ENCODE measurements at places on chromosomes 7 and 10.

GRCh38 chr10:132302421-132303310, 5.1 kb downstream of the STK32C start:
- DNase-seq: no peak

DNA sequence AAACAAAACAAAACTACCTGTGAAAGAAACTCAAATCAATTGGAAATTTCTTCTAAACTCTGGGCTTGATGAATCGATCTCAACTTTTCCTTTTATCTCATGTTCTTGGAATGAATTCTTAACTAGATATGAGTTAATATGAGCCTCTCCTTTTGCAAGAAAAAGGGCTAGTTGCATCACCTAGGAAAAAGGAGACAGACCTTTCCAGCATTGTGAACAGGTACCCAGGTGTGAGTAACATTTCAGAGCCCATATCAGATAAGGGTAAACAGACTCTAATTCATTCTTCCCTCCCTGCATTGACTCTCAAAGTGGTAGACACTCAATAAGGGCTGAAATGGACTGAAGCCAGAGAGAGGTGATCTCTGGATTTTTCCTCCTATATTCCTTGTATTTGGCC, 103.8 kb upstream of the AGR3 start:
- no peak for DNase-seq

DNA sequence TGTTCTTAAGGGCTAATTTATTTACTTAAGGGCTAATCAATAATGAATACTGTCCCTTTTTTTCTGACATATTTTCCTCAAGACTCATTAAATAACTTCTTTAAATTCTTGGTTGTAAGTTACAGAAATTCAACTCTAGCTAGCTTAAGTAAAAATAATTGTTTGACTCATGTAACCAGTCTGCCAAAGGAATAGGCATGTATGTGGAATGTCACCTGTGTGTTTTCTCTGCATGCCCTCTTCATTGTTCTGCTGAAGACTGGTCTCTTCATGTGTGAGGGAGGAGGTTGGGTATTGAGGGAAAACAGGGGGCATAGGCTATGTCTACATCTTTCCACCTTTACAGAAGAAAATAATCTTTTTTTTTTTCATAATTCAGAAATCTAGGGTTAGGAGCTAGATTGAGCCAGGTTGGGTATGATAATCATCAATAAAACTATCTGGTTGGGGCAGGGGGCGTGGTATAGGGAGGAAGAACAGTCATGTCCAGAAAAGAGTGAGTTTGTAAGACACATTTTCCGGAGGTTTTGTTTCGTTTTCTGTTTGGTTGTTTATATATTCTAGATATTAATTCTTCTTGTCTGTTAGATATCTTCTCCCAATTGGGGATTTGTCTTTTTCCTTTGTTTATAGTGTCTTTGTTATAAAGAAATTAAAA, 37.9 kb downstream of the EXOC4 start:
- DNase-seq: no peak

DNA sequence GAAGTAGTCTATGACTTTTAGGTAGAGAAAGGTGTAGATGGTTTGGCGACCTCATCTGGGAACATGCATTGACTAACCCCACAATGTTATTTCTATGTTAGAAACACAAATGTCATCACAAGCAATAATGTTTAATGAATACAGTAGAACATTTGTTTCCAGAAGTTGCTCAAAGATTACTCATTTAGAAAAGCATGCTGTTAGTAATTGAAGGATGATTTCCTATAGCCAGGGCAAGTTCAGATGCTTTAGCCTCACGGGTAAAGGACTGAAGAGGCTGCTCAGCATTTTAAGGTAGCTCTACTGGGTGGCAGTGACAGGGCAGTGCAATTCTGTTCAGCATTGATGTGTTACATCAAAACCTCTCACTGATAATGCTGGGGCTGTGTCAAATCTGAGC, 199.3 kb upstream of the FZD1 start:
- no peak for DNase-seq

DNA sequence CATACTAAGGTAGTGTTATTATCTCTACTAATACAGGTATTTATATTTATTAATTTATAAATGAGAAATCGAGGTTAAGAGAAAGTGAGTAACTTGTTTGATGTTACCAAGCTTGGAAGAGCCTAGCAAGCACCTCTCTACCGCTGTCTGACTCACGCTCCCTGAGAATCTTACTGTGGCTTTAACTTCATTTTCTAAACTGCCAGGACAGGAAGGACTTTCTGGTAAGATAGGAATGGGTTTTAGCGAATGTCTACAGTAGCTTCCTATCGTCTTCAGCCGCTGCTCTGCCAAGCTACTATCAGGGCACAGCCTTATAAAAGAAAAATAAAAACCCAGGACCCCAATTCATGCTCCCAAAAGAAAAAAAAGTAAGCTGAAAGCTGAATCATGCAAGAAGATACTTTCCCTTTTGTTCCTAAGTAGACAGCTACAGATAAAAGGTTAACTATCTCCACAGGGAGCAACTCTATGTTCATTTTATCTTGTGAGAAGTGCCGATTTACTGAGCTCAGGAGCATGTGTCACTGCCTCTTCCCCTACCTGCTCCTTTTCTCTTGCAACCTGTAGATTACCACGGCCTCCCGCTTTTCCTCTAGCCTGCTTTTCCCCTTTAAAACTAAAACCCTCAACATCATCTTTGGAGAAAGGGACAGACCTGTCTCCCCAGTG, 60.2 kb downstream of the THNSL1 start:
- DNase-seq: no peak

DNA sequence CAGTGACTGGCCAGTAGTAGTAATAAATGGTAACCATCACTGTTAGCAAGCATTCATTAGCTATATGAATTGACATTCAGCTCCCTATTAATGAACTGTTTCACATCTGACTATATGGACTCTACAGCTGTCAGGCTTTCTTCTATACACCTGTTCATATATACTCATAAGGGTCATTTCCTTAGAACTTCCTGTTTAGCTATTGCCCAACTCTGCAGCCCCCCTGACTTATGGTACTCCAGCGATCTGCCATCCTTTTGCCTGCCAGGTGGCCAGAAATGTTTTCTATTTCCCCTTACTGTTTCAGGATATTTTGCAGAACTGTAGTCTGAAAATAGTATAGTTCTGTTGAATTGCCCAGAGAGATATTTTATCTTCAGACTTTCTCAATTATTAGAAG, 56.6 kb downstream of the TASOR2 start:
- DNase-seq: no peak

GRCh38 chr10:75358132-75358531, 43.4 kb downstream of the ZNF503 start:
- no peak for DNase-seq

DNA sequence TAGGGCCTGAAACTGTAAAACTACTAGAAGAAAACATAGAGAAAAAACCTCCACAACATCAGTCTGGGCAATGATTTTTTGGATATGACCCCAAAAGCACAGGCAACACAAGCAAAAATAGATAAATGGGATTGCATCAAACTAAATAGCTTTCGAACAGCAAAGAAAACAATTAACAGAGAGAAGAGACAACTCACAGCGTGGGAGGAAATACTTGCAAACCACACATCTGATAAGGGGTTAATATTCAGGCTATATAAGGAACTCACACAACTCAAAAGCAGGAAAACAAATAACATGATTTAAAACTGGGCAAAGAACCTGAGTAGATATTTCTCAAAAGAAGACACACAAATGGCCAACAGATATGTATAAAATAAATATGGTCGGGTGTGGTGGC, 7.7 kb upstream of the GSTK1 start:
- DNase-seq: no peak

- DNase-seq: no peak
Observed at GRCh38 chr10:3924344-3924743, 139.3 kb upstream of the KLF6 start.

DNA sequence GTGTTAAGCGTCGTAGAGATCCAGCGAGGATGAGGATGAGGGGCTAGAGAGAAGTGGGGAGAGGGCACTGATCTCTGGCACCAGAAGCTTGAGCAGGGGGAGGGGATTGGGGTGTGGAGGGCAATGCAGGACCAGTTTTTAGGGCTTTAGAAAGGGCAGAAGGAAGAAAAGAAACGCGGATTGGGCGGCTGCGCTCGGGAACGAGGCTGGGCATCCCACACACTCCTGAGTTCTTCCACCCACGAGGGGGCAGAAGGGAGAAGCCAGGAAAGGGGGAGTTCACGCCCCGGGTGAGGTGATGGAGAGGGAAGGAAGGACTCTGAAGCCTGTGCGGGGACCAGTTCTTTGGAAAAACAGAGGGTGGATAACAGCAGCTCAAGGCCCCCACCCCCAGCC, 6.1 kb upstream of the VGF start:
- DNase-seq: no peak

GRCh38 chr10:48554246-48554645, 50.6 kb downstream of the ARHGAP22 start:
- no peak for DNase-seq

DNA sequence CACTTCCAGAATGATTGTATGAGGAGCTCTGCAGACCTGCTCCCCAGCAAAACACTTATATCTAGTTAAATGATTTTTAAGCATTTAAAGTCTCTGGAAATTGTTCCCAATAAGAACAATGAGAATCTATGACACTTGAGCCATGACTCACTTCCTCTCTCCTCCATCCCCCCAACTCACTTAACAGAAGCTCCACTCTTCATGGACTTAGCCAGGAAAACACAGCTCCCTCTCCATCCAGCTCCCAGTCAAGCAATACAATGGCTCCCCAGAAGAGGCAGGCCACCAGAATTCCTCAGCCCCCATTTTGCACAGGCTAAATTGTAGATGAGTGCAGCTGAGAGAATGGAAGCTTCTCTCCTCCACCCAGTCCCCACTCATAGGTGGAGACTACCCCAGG, 27.0 kb downstream of the AOC1 start:
- no peak for DNase-seq

GRCh38 chr7:140977741-140978140, 37.0 kb downstream of the MRPS33 start:
- no peak for DNase-seq

DNA sequence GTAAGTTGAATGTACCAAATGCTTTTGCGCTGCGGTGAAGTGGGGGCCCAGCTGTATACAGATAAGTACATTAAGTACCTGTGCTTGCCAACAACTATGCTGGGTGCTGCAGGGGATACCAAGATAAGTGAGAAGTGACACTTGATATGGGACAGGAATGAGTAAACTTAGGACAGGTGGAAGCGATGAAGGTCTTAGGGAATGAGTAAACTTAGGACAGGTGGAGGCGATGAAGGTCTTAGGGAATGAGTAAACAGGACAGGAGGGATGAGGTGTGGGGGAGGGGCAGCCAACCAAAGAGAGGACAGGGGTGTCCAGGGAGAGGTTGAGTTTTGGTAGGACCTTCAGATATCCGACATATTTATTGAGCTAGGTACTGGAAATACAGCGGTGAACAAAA, 1.4 kb downstream of the MDH2 start:
- no peak for DNase-seq

- DNase-seq: peak; percentile 32
Observed at GRCh38 chr7:73606801-73607691, 17.3 kb downstream of the MLXIPL start.

DNA sequence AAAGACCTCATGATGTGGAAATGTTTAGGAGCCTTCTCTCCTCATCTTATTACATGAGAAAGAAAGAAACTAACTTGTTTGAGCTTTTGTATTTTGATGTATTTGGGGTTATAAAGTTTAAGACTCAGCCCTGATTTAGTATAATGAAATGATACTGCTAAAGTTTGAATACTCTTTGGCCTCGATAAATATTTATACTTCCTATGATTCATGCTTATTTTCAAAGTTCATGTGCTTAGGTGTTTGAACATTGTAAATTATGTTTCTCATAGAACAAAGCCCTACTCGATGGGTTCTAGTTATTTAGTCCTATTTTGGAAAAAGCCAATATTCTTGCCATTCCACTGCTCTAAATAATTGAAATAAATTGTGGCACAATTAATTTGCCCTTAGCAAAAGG, 303.2 kb downstream of the ZWINT start:
- DNase-seq: no peak

DNA sequence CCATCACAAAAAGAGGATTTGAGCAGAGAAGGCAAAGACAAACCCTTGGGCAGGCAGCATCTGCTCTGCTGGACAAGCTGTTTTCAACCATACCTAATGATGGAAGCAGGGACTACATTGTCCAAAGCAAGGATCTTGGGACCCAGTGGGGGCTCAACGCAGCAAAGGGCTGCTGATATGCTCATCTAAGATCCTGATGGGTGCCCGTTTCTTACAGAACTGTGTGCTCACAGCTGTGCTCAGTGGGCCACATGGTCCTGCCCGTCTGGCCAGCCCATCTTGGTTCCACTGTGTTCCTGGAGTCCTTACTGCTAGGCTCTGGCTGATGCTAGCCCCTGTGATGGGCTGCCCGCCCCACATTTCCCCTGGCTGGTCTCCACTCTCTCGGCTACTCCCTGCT, 36.1 kb downstream of the GPRIN2 start:
- no peak for DNase-seq

DNA sequence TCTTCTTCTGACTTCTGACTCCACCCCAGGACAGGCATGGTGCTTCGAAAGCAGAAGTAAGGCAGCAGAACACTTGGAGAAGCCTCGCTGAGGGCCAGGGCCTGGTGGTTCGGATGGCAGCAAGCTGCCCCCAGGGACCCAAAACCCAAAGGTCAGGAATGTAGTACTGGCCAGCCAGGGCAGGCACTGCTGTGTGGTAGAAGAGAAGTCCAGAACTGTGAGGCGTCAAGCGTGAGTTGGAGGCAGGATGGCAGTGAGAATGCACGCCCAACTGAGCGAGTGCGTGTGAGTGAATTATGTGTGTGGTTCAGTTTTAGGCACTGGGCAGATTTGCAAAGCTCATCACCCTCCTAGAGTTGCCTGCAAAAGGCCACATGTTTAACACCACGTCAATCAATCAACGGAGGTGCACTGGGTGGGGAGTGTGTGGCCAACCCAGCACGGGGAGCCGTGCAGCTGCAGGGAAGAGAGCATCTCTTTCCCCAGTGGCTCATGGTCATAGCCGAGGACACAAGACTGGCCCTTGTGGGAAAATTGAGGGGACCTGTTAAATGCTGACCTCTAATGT, 144.3 kb downstream of the KCNMA1 start:
- no peak for DNase-seq

- DNase-seq: no peak
Observed at GRCh38 chr7:117630907-117631564, 151.2 kb downstream of the CFTR start.

DNA sequence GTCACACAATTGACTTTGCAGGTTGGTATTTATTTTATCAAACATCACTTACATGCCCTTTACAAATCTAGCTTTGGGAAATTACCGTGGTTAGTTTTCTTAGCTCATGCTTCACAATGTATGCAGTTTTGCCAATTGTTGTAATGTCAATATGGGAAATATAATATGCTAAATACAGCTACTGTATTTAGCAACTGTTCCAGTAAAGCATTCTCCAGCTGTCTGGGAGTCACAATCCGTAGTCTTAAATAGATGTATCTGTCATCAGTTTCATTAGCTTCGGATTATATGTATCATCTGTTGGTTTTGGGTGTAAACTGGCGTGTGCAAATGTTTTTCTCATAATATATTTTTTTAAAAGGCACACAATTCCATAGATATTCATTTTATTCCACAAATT, 19.4 kb upstream of the AHR start:
- DNase-seq: no peak

GRCh38 chr10:100006243-100006886, 3.4 kb downstream of the DNMBP start:
- DNase-seq: no peak

Data from activated CD8-positive, alpha-beta memory T cell treated with anti-CD3 and anti-CD28 coated beads for 4 hours (primary cell).